Activated CD8-positive, alpha-beta T cell treated with anti-CD3 and anti-CD28 coated beads, Interleukin-2, amount 10 ng/mL, durations not matched to agents 7 days and 5 days (primary cell): ENCODE measurements at places on chromosomes 13 and 19.
A peak's percentile ranks its signal among the peaks of the same experiment; 100 is the strongest.

DNA sequence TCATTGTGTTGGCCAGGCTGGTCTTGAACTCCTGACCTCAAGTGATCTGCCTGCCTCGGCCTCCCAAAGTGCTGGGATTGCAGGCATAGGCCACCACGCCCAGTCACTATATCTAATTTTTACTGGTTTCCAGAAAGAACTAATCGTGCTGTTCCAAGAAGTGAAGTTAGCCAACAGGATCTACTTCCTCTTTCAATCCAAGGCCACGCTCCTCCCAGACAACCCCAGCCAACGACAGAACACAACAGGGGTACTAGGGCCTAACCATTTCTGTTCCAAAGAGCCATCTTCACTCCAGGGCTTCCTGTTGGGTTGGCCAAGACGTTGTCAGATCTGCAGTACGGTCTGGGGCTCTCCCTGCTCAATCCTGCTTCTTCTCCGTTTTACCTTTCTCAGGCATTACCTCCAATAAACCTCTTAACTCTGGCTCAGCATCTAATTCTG, 7.0 kb upstream of the LSM14A start:
- no peak for DNase-seq

GRCh38 chr19:33785795-33786194, 10.9 kb upstream of the KCTD15 start:
- DNase-seq, result no peak

DNA sequence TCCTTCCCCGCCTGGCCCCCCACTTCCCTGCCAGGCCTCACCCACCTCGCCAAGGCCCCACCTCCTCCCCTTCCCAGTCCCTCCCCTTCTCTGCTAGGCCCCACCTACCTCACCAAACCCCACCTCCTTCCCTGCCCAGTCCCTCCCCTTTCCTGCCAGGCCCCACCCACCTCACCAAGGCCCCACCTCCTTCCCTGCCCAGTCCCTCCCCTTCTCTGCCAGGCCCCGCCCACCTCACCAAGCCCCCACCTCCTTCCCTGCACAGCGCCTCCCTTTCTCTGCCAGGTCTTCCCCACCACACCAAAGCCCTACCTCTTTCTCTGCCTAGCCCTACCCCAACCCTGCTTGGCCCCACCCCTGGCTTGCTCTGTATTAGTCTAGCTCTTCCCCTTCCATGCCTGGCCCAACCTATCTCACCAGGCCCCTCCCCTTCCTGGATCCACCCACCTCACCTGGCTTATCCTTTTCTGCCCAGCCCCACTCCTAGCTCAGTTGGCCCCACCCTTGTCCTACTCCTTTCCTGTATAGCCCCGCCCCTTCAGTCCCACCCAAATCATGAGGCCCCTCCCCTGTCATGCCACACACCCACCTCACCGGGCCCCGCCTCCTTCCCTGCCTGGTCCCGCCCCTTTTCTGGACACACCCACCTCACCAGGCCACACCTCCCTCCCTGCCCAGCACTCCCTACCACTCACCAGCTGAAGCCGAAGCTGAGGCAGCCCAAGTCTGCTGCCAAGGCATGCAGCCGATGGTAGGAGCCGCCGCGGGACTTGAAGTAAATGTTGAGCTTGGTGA, 16.2 kb downstream of the CERS1 start:
- peak; percentile 46 for DNase-seq

DNA sequence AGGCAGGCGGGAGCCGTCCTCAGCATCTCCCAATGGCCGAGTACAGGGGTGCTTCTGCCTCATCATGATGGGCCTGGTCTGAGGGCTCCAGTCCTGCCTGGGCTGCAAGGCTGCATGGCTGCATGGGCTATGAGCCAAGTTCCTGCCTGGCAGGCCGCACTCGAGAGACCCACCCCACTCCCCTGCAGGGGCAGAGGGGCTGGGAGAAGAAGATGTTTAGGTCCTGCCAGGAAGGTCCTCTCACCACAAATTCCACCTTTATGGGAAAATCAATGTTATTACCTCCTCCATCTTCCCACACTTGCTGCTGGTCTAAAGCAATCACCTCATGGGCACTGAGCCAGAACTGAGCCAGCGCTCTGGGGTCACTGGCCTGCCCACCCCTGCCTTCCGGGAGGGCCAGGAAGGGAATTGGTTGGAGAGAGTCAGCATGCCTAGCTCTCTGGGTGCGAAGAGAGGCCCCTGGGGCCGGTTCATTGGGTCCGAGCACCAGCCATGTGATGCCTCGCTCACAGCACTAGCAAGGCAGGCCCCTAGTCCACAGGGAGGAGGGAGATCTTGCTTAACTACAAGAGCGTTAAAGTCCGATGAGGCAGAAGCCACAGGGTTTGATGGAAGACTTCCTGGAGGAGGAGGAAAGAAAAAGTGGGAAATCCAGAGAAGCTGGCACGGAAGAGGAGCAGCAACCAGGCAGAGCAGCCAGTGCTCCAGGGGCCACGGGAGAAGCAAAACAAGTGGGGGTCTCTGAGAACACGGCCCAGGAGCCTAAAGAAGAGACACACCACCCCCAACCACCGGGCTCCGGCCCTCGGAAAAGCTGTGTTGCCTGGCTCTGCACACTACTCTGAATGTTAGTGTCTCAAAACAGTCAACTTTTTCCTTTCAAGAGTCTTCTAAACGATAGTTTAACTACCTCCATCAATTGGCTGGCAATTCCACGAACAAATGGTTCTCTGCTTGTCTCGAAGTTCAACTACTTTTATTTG, 63.1 kb downstream of the CEBPG start:
- DNase-seq, result no peak

DNA sequence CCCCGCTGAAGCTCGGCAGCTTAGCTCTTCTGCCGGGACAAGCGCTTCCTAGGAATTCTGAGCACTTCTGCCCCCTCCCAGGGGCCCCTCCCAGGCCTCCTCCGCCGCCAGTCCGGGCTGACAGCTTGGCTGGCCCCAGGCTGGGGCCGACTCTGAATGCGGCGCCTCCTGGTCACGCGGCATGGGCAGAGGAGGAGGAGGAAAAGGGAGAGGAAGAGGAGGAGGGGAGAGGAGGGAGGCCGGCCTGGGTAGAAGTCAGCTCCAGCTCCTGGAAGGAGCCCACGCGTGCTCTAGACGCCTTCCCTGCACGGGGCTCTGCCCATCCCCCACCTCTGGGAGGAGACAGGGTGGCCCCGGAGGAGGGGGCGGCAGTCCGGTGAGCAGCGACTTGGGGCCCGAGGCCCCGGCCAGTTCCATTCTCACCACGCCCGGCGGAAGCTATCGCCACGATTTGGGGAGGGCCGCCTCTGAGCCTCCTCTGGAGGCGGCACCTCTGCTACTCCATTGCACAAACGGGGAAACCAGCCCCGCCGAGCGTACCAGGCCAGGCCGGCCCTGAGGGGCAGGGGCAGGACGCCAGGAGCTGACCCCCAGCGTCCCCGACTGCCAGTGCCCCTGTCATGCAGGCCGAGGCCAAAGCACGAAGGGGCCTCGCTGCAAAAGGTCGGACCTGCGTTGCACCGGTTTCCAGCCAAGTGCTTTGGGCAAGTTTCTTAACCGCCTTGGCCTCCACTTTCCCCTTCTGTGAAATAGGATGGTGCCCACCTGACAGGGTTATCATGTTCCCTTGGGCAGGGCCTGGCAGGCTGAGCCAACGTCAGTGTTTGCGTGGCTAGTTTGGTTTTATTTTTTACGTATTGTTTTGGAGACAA, 31.6 kb downstream of the CCNE1 start:
- peak; percentile 29 for DNase-seq

DNA sequence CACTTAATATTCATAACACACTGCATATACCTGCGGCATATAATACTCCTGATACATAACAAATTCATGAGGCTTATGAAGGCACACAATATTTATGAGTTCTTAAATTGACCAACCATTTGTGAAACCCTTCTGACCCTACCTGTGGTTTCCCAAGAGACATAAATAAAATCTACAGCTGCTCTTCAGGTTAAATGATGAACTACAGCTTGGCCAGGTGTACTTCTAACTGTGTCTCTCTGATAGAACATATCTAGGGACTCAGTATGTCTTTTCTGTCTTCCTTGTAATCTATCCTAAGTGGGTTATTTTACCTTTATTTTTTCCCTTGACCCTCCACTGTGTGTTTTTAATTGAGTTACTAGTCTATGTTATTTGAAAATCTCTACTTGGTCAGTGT, 189.9 kb upstream of the UFM1 start:
- DNase-seq, result no peak

- no peak for DNase-seq
These were observed 4.6 kb downstream of the NECTIN2 start for GRCh38 chr19:44850641-44851109.

- DNase-seq, result no peak
These were observed 74.9 kb downstream of the LHFPL6 start for GRCh38 chr13:39527961-39528660.

- no peak for DNase-seq
These were observed 435.1 kb downstream of the EFNB2 start for GRCh38 chr13:106100171-106100919.

DNA sequence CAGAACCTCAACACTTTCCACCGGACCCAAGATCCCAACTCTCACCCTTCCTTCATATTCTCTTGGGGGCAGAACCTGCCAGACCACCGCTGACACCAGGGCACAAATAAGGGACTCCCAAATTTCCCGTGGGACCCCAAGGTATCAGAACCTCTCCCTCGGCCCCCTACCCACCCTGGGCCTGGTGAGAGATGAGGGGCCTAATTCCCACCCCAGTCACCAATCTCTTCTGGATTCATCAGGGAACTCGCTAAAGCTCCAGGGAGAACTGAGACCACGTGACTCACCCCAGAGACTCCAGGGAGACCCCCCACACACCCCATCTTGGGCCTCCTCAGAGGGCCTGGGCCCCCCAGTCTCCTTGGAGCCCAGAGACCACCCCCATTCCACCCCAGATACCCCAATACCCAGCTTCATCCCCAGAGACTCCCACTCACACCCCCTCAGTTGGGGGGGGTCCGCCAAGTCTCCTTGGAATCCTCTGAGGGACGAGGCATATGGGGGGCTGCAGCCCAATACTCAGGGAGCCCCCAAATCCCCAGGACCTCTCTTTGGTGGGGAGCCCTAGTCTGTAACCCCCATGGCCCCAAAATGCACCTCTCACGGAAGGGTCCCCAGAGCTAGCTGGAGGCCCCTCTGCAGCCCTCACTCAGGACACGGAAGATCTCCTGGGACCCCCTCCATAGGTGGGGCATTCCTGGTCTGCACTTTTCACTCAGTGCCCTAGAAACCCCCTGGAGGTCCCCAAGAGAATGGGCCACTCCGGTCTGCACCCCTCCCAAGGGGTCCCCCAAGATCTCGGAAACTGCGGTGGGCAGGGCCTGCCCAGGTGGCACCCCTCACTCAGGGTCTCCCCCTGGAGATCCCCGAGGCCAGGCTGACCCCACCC, 1.6 kb downstream of the LMNB2 start:
- DNase-seq, result no peak

DNA sequence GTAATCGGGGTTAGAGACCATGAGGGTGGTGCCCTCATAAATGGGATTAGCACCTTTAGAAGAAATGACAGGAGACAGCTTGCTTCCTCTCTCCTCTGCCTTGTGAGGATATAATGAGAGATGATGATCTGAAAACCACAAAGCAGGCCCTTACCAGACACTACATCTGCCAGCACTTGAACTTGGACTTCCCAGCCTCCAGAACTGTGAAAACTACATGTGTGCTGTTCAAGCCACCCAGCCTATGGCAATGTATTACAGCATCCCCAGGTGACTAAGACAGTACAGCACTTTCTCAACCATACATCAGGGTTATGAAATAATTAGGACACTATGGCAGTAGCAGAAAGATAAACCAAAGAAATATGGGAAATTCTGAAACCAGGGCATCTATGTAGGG, 7.4 kb downstream of the ZNF564 start:
- no peak for DNase-seq

DNA sequence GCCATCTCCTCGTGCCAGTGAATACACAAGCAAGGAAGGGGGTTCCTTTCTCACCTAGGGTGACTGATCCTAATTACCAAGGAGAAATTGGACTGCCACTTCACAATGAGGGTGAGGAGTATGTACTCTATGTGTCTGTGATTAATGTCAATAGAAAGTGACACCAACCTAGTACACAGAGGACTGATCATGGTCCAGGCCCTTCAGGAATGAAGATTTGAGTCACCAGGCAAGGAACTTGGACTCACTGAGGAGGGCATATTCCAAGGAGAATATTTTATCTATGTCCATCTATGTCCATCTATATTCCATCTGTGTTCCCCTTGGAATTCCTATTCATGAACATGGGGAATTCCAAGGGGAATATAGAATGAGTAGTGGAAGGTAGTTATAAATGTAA, 9.2 kb upstream of the ALOX5AP start:
- no peak for DNase-seq

GRCh38 chr19:7982651-7983099, 22.8 kb downstream of the ELAVL1 start:
- DNase-seq, result no peak

DNA sequence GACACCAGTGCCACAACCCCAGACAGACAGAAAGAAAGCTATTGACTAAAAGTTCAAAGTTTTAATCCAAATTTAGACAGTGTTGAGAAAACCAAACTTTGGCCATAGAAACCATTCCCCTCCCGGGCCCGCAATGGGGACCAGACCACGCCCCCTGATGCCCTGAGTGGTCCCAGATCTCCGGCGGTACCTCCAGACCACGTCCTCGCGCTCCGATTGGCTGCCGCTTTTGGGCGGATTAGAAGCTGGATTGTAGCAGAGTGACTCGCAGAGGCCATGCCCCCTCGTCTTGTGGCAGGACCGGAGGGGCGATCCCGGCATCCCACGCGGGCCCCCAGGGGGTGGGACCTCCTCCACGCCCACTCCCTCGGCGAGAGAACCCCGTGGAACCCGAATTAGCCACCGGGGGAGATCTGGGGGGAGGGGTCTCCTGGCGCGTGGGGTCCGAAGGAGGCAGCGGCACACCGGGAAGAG, 797 bp upstream of the HSD17B14 start:
- DNase-seq, result peak; percentile 88

GRCh38 chr13:50085063-50085462, 69.8 kb downstream of the KCNRG start:
- DNase-seq, result no peak

DNA sequence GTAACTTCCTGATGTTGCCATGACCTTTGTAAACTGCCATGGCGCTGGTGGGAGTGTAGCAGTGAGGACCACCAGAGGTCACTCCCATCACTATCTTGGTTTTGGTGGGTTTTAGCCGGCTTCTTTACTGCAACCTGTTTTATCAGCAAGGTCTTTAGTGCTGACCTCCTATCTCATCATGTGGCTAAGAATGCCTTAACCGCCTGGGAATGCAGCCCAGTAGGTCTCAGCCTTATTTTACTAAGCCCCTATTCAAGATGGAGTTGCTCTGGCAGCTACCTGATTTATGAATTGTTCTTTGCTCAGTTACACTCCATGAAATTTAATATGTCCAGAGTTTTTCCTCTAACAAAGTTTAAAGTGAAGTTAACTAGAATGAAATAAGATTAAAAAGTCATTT, 4.6 kb upstream of the EPS15L1 start:
- no peak for DNase-seq

- no peak for DNase-seq
These were observed 55.7 kb upstream of the ABCC4 start for GRCh38 chr13:95356916-95357315.

DNA sequence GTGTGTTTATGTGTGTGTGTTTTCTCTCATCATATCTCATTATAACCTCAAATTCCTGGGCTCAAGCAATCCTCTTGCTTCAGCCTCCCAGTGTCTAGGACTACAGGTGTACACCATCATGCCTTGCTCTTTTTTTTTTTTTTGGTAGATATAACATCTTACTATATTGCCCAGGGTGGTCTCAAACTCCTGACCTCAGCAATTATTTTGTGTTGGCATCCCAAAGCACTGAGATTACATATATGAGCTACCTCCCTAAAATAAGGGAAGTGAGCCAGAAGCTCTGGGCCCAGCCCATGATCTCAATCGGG, 448 bp upstream of the ZNF543 start:
- no peak for DNase-seq

GRCh38 chr19:52651956-52652355, 13.8 kb upstream of the ZNF83 start:
- no peak for DNase-seq

- no peak for DNase-seq
These were observed at the start of gene JSRP1 for GRCh38 chr19:2255982-2256685. JSRP1 (minus strand) TSS chr19:2256417; CDS start chr19:2255314, 1,103 bp downstream.
